ENCODE measurements at places on chromosomes 1 and 21.

DNA sequence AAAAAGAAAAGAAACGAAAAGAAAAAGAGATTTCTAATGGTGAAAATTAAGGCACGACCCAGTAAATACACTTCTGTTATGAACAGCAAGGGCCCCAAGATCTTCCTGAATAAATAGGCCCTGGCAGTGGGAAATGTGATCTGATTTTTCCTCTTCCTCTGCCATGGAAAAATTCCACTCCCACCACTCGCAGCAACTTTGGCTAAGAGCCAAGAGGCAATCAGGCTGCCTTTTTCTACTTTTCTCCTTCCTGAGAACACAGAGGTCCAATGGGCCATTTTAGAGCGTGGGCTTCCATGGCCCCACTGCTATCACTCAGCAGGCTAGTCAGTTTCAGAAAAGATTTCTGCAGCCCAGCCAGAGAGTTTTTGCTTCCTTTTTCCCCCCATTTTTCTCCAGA lies 33.7 kb upstream of the AK4 start:
- no peak for DNase-seq

GRCh38 chr1:32485554-32486255 lies 20.8 kb downstream of the ZBTB8B start:
- no peak for DNase-seq

DNA sequence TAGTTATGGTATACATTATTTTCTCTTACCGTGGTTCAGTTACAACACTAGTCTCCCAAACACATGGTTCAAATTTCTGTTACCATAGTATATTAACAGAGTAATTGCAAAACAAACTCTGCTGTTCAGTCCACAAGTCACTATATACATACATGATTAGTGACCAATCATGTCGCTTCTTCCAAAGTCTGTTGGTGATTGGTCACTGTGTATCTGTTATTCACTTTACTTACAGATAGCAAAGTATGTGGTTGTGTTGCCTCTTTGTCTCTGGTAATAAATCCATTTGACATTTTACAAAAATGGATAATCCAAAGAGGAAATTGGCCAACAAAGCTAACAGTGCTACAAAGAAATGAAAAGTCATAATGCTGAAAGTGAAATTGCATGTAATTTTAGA lies 107.2 kb downstream of the RABGAP1L start:
- DNase-seq: no peak

DNA sequence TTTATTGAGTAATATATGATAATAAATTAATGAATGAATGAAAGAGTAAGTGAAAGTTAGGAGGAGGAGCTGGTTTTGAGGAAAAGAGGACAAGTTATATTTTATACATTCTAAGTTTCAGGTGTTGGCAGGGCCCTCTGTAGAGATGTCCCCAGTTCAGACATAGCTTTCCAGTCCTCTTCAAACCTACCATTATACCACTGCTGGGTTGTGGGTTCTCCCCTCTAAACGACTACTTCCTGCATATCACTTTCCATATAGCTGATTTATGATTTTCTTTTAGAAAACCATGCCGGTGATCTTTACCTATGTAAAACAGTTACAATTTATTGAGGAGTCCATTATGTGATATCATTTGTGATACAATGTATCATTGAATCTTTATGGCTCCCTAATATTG lies 116.9 kb downstream of the RUNX1 start:
- no peak for DNase-seq

- no peak for DNase-seq
Observed at GRCh38 chr1:29134695-29135028, 11.0 kb upstream of the TMEM200B start.

DNA sequence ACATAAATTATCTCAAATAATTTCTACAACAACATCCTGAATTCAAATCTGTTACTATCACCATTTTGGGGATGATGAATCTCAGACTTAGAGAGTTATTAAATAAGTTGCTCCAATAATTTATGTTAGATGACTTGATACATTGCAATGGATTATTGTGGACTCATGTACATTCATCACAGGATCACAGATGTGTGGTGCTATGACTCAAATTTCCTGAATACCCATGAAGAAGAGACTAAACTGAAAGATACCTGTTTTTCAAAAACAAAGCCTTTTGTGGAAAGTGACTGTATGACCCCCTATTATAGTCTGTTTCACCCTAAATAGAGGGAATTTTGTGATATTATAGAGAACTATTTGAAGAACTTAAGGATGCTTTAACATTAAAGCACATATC lies 315.0 kb downstream of the PLA2G4A start:
- no peak for DNase-seq

- DNase-seq: no peak
Observed at GRCh38 chr1:156504438-156504813, 3.9 kb upstream of the MEF2D start.

DNA sequence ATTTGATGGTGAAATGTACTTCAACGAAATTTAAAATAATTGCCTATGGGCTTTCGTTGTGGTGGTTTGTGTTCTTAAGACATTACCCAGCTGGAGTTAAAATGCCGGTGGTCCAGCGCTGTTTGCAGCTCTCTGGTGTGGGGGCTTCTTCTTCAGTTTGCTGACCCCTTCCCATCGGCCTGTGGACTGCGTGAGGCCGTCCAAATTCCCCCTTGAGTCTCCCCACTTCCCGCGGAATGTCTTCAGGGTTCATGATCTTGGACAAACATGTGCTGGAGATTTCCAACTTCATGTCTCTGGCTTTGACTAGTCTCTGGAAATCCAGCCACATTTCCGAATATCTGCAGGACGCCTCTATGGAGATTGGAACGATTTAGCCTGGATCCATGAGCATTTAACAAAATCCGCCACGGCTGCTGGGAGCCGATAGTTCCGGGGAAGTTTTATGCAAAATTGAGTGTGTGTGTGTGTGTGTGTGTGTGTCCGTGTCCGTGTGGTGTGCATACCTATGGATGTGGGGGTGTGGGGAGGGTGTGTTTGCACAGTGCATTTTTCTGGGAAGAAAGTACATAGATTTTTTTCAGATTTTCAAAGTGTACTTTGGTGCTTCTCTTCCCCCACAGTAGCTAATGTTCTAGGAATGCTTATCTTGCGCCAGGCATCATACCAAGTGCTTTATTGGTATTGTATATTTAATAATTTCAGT lies 117.2 kb downstream of the PCP4 start:
- DNase-seq: no peak

Data from CD4-positive, alpha-beta T cell treated with Interleukin-15 for 4 hours (primary cell).